ENCODE measurements at places on chromosomes 3 and 15.

DNA sequence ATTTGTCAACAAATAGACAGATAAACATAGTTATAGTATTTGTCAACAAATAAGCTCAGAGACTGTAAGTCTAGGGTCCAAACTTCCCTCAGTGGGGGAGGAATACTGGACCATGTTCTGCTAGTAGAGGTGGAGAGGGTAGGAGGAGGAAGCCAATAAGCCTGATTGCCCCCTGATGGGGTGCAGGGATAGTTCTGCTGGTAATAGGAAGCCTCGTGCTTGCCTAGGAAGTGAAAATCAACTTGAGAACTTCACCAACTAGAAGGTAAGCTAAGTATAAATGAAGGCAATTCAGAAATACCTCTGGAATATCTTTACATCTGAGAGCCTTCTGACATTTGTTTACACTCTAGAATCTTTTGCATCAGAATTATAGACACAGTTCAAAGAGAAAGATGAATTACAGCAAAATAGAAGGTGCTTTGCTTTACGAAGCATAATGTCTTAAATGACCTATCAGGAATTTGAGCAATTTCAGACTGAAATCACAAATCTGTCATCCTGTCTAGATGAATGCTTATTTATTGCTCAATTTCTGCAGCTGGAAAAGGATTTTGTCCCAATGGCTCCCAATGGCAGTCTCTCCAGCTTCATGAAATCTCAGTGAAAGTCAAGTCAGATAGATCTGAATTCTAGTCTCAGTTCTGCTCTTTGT is 225.6 kb upstream of the TBC1D5 start:
- no peak for DNase-seq

GRCh38 chr3:42814914-42815507 is 5.8 kb downstream of the ACKR2 start:
- no peak for DNase-seq

DNA sequence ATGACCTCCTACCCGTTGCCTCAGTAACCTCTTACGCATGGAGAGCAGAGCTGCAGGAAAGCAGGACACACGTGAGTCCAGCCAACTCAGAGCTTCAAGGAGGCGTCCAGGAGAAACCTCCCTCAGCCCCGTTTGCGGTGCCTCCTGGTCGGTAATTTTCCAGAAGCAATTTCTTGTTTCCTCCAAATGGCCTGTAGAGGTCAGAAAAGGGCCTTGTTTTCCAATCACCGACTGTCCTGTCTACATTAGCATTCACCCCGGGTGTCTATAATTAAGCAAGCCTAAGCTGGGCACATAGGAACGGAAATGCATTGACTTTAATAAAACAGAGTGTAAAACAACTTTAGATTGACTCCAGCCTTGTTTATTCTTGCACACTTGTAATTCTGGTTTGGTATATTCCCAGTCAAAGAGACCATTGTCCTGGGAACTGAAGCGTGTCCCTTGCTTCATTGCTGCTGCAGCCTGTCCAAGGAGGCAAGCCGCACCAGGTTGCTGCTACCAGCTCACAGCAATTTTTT is 836.2 kb downstream of the AGBL1 start:
- DNase-seq = peak; percentile 64

DNA sequence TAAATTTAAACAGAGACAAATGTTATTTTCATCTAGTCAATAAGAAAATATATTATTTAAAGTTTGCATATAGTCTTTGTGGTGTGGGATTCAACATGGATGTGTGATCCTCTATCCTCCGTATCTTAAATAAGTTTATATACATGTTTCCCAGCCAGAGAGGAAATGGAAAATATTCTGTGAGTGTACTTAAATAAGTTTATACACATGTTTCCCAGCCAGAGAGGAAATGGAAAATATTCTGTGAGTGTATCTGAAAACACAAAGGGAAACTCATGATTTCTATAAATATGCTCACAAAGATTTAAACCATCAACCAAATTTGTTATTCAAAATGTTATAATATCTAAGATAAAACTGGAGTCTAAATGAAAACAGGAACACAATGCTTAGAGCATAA is 110.0 kb upstream of the MELTF start:
- no peak for DNase-seq

DNA sequence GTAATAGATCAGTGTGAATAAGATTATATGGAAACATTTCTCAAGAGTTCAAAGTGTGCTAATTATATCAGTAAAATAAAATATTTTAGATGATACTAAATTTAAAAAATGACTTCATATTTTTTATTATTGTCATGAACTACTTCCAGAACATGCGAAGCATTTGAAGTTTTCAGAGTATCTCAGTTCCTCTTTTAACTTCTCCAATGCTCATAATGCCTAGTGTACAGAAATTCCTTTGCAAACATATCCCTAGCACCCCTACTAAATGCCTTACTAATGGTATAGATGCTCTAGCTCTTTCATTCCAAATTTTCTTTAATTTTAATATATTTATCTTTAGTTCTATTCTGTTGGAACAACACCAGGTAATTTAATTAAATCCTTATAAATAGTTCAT is 580.4 kb downstream of the CADM2 start:
- DNase-seq = no peak

GRCh38 chr3:54443561-54444161 is 321.3 kb downstream of the CACNA2D3 start:
- no peak for DNase-seq

DNA sequence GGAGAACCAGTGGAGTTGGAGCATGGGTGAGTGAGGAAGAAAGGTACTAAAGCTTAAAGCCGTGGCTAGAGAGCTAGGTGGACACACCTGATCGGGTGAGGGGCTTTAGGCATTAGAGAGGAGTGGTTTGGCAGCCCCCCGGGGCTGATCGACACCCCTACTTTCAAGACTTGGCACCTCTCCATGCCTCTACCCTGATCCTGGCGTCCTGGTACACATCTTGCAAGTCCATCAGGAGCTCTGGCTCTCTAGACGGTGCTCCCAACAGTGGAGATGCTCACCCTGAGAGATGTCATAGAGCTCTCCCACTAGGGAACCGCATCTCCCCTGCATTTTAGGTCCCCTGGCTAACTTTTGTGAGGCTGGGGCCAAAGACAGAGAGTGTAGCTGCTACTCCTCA is 98.1 kb downstream of the XXYLT1 start:
- DNase-seq = no peak

DNA sequence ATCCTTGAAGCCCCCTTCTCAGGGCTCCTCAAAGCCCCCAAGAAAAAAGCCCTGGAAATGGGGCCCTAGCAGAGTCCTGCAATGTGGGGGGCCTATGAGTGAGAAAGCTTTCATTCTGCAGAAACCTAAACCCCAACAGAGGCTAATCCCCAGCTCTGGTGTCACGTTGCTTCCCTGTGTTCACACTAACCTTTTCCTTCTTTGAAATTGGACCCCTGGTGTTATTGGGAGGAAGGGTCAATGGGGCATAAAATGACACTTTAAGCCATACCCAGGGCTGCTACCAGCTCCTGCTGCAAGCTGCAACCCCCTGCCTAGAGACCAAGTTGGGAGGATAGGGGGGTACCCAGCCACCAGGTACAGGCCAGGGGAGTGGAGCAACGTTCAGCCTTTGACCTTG is 2.1 kb downstream of the CYP1A2 start:
- no peak for DNase-seq

- no peak for DNase-seq
Observed at GRCh38 chr15:71201477-71201876, 86.2 kb downstream of the THSD4 start.

DNA sequence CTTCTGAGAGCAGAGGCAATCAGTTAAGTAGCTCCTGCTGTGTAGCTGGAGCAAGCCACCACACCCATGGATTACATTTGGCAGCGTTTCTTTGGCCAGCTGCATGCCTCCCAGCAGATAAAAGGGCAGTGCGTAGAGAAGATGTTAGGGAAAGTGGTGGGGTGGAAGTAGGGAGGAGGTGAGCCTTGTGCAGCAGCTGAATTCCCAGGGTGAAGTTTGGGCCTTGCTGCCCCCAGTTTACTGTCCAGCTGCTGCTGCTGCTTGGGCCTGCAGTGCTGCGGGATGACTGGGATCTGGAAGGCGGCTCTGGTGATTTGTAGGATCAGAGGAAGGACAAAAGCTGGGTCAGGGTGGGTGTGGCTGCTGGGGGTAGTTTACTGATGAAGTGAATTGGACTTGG is 318.7 kb upstream of the C2CD4B start:
- DNase-seq = peak; percentile 57
